Skeletal muscle cell (primary cell): ENCODE measurements at places on chromosomes 6 and 20.
A peak's percentile ranks its signal among the peaks of the same experiment; 100 is the strongest.

GRCh38 chr6:147262946-147263345 is 58.7 kb downstream of the STXBP5 start:
- no peak for DNase-seq

DNA sequence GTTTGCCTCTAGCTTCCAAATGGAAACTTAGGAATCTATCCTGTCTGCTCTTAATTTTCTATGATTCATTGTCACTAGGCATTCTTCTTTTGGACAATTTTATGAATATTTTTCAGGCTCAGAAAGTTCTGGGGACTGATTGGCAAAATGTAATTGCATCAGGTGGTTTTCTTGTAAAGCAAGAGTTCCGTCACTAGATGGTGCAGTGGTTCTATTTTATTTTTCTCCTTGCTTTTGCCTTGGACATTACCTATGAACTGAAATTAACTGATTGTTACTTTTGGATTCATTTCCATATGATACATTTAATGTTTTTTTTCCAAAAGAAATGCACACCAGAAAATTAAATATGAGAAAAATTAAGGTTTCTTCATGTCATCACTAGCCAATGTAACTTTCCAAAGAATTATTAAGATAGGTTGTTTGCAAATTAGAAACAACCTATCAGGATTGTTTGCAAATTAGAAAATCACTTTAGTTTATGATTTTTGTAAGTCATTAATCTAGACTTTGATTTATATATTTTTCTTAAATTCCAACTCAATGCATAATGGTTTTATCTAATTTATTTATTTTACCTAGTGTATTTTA is 48.0 kb downstream of the TMEM170B start:
- DNase-seq: no peak

DNA sequence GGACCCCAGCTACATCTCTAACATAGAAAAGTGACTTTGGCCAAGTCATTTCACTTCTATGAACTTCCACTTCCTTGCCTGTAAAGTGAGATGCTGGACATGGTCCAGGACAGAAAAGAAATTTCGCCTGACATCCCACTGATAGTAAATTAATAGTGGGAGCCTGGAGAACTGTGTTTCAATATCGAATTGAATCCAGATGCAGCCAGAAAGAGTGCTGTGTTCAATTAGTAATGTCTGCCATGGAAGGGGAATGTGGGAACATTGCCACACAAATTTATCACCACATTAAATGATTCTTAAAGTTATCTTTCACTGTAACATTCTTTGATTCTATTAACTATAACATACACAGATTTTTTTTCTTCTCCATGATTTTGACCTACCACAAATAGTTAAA is 255.0 kb downstream of the HACE1 start:
- no peak for DNase-seq

GRCh38 chr6:134984821-134985220 is 34.9 kb upstream of the ALDH8A1 start:
- peak; percentile 15 for DNase-seq

DNA sequence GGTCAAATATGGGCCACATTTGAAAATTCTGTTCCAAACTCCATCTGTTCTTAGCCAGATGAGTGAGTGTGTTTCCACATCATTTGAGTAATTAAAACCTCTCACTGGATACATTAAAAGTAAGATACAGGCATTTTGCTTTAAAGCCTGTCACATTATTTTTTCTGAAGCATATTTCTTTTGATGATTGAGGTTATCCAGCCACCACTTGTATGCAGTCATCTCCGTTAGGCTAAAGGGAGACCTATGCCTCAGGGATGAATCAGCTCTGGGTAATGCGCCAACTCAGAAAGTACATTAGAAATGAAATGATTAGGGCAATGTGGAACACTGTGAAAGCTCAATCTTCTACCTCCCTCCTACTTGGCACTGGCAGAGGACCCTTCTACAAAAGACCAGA is 90.7 kb downstream of the SNAP25 start:
- DNase-seq: peak; percentile 80

- no peak for DNase-seq
Observed at GRCh38 chr6:39280247-39280731, 33.9 kb downstream of the KCNK17 start.

- DNase-seq: no peak
Observed at GRCh38 chr6:90719321-90720195, 132.7 kb upstream of the MAP3K7 start.

GRCh38 chr6:7150381-7151064 is 42.8 kb downstream of the RREB1 start:
- DNase-seq: no peak

DNA sequence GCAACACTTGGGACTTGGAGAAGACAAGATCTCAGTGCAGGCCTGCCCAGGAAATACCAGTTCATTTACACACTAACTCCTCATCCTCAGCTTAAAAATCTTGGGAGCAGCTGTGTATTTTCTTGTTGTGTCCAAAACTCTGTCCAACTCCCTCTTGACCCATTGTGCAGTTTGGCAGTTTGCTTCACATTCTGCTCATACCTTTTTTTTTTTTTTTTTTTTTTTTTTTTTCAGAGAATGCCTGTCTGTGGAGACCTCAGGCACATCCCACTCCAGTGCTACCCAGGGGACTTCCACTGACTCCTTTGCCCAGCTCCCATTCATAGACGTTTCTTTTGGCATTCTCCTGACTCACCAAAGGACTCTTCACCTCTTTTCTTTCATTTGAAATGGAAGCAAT is 265.8 kb upstream of the TCF21 start:
- peak; percentile 69 for DNase-seq

DNA sequence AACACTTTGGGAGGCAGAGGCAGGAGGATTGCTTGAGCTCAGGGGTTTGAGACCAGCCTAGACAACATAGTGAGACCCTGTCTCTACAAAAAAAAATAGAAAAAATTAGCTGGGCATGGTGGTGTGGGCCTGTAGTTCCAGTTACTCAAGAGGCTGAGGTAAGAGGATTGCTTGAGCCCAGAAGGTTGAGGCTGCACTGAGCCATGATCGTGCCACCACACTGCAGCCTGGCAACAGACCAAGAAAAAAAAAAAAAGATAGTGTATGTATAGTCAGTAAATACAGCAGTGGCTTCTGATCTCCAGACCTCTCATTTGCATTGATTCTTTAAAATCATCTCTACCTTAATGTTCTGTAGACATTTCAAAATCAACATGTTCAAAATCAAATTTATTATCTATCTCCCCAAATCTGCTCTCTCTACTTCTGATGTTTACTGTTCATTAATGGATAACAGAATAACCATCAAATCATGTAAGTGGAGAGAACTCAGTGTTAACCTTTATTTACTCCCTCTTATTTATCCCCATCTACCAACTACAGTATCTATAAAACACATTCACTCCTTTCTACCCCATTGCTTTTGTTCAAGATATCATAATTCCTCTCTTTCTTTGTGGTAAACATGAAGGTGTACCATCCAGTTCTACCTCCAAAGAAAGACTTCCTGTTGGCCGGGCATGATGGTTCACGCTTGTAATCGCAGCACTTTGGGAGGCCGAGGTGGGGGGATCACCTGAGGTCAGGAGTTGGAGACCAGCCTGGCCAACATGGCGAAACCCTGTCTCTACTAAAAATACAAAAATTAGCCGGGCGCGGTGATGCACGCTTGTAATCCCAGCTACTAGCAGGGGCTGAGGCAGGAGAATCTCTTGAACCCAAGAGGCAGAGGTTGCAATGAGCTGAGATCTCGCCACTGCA is 7.7 kb downstream of the PROCR start:
- no peak for DNase-seq

GRCh38 chr6:56193846-56194245 is 53.5 kb downstream of the COL21A1 start:
- DNase-seq: peak; percentile 55

DNA sequence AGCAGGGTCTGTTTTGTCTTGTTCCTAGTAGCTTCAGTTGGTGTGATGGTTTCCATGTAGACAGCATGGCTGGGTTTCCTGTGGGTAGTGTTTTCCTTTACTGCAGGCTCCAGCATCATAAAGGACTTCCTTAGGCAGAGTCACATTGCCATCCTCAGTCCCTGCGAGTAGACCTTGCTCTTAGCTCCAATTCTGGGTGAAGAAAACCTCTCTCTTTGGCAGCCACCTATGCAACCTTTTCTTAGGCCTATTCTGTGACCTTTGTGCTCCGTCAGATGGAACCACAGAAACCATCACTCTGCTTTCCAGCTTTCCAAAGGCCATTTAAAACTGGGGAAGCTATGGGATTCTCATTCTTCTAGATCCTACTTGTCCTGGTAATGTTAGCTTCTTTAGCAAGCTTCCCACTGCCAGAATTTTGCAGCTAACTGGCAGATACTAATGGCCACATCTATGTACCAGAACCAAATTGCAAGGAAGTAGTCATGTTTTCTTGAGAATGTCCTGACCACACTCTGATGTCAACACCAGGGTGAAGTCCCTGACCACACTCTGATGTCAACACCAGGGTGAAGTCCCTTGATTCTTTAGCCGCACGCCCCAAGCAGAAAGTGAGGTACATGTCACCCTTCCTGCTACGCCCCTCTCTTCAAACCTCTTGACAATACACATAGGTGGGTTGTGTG is 646.6 kb upstream of the HS3ST5 start:
- DNase-seq: no peak

- DNase-seq: no peak
Observed at GRCh38 chr6:124955108-124955856, 7.0 kb upstream of the RNF217 start.

- DNase-seq: no peak
Observed at GRCh38 chr6:5135788-5136376, 50.7 kb downstream of the PPP1R3G start.

- DNase-seq: peak; percentile 56
Observed at GRCh38 chr6:134447883-134448387, 130.0 kb upstream of the SGK1 start.

- peak; percentile 63 for DNase-seq
Observed at GRCh38 chr6:6781172-6781872, 192.8 kb downstream of the LY86 start.

DNA sequence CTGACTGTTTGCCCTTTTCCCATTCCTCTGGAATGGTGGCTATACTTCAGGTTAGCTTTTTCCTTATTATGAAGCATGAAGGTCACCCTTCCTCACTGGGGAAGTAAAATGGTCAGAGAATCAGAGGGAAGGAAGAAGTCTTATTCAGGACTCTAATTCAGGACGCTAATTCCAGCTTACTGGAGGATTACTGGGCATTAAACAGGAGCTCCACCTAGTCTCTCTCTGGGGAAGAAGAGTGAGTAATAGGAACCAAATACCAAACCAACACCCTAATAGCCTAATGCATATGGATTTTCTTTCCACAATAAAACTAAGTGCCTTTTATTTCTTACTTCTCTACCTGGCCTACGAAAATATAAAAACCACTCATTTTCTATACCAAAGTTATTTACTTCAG is 10.1 kb downstream of the CRISP1 start:
- DNase-seq: no peak
